ENCODE measurements at places on chromosomes 5 and 9.
A peak's percentile ranks its signal among the peaks of the same experiment; 100 is the strongest.

DNA sequence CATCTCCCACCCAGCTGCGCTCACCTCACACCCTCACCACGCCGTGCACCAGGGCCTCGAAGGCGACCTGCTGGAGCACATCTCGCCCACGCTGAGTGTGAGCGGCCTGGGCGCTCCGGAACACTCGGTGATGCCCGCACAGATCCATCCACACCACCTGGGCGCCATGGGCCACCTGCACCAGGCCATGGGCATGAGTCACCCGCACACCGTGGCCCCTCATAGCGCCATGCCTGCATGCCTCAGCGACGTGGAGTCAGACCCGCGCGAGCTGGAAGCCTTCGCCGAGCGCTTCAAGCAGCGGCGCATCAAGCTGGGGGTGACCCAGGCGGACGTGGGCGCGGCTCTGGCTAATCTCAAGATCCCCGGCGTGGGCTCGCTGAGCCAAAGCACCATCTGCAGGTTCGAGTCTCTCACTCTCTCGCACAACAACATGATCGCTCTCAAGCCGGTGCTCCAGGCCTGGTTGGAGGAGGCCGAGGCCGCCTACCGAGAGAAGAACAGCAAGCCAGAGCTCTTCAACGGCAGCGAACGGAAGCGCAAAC lies 1.1 kb downstream of the POU4F3 start:
- DNase-seq: no peak

DNA sequence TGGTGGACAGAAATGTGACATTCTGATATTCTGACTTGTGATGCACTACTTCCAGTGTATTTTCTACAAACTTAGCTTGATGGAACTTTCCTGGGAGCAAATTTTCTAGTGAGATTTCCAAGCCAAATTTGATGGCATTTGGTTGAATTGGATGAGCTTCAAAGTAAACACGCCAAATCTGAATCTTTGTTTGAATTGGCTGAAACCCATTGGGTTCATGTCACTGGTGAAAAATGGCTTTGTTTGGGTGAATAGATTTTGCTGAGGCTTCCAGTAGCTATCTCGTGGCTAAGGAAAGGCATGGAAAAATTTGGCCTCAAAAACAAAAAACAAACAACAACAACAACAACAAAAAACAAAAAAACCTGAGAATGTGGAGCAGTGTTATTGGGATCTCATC lies 271.1 kb upstream of the RPS23 start:
- DNase-seq: no peak

DNA sequence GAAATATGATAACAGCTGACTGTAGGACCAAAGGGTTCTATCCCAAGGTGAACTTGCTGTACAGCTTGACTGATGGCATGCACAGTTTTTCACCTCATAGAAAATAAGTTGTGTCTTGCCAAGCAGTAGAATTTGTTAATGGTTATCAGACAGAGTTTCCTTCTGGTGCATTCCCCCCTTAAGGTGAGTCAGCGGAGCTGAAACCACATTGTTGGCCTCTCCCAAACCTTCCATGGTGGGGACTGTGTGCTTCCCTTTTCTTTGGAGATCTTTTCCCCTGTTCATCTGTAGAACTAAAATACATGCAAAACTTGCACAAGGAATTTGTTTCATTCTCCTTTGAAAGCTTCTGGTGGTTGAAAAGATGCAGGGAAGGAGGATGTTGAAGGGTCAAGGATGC lies 179.8 kb downstream of the FGF1 start:
- DNase-seq: no peak

- no peak for DNase-seq
Measured at GRCh38 chr5:139949710-139950109, 93.4 kb downstream of the NRG2 start.

- DNase-seq: no peak
Measured at GRCh38 chr9:136142414-136142796, 23.7 kb upstream of the TMEM250 start.

DNA sequence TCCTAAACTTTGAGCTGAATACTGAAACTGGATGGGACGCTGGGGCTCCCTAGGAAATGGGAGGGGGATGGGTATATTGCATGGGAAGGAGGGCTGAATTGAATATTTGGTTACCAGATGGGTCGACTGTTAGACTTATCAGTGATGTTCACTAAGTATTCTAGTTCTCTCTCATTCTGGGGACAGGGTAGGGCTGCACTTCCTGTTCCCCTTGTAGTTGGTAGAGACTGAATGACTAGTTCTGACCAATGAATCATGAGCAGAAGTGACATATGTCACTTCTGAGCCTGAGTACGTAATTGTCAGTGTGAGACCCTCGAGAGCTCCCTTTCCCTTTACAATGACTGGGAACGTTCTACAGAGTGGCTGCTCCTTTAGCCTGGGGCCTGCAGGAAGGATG lies 55.5 kb upstream of the DMRT1 start:
- DNase-seq: no peak

DNA sequence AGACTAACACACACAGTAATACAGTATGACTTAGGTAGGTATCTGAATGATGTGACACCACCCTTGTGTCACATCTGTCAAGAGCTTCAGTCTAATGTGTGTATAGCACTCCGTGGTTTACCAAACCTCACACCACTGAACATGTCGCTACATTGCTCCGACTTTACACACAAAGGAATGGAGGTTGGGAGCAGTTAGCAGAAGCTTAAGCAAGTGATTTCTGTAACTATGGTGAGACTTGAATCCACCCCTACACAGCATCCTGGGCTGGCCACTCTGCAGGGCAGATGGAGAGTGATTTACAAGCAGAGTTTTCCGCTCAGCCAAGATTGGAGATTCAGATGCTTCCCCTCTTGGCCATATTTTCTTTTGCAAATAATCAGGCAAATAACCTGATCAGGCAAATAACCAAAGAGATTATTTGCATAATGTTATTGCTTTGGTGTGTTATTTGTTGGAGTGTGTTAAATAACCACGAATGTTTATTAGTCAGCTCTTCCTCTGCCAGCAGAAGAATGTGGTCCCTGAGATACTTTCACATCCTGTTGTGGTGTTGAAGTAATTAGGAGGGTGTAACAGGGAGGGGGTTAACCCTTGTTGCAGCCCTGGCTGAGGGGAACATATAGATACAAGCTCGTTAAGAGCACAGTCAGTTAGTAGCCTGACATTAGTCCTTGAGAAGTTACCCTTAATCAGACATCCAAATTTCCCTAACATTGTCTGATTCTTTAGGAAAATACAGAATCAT lies 92.8 kb downstream of the SNX18 start:
- peak; percentile 64 for DNase-seq

GRCh38 chr9:114138552-114138971 lies 16.8 kb upstream of the COL27A1 start:
- DNase-seq: no peak

DNA sequence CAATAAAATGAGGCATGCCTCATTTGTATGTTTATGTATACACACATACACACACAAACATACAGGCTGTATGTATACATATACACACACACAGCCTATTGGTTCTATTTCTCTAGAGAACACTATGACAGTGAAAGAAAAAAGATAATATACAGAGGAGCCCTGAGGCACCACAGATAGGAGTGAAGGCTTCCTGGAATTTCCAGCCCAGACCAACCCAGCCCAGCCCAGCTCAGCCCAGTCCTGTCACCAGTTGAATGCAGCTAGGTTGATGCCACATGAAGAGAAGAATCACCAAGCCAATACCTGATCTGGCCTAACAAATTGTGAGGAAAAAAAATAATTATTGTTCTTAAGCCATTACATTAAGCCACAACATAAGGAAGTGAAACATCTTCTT lies 126.9 kb upstream of the PDE4D start:
- no peak for DNase-seq

DNA sequence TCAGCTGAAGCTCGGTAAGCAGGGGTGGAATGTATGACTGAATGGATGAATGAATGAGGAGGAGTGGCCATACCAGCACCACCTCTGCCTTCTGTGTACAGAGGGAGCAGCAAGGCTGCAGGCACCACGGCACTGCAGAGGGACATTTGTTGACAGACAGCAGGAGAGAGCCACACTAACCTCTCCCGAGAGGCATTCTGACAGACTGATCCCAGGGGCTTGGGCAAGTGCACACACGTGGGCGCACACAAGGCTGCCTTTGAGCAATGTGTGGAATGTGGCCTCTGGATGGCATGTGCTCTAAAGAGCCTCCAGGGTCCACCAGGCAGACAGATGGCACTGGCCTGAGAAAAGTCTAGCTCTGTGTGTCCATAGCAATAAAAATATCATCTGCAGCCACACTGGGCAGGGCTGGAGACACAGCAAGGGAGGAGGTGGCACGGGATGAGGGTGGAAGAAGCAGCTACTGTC lies 111.8 kb downstream of the ACTL7B start:
- no peak for DNase-seq

- no peak for DNase-seq
Measured at GRCh38 chr5:116971131-116971530, 396.5 kb upstream of the SEMA6A start.

DNA sequence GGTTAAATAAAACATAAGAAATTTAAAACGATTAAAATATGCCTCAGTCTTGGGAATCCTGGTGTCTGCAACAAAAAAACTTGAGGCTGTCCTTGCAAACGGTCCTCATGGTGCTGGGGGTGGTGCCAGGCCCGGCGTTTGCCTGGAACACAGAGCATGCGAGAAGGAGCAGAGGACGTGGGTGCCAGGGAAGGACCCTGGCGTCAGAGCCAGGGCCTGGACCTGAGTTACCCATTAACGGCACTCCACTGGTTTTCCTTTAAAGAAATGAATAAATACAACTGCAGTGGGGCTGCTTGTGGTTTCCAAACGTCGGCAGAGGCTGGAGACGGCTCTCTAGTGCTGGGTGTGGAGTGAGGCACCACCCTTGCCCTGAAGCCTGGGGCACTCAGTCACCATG lies at the start of gene SLC6A18:
Gene SLC6A18, plus strand, starts transcription at position 301 of the 400 bp plus-strand sequence. Its CDS starts 97 bp downstream, at position 398.
- DNase-seq: no peak

- no peak for DNase-seq
Measured at GRCh38 chr5:154193701-154194121, 3.2 kb downstream of the GALNT10 start.

DNA sequence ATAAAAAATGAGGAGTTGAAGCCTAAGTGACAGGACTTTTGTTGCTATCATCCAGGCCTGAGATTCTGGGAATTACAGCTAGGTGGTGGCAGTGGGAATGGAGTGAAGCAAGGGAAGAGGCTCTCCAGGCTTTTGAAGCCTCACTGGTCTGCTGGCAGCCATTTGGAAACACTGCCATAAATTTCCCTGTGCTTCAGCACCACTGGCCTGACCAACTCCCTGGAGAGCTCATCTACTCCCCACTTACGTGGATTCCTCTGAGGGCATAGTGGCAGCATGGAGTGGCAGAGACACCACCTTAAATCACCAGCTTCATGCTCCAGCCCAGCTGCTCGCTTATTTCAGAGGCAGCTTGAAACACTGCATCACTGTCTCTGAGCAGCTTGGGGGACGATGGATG lies 518.2 kb downstream of the TLR4 start:
- DNase-seq: no peak

DNA sequence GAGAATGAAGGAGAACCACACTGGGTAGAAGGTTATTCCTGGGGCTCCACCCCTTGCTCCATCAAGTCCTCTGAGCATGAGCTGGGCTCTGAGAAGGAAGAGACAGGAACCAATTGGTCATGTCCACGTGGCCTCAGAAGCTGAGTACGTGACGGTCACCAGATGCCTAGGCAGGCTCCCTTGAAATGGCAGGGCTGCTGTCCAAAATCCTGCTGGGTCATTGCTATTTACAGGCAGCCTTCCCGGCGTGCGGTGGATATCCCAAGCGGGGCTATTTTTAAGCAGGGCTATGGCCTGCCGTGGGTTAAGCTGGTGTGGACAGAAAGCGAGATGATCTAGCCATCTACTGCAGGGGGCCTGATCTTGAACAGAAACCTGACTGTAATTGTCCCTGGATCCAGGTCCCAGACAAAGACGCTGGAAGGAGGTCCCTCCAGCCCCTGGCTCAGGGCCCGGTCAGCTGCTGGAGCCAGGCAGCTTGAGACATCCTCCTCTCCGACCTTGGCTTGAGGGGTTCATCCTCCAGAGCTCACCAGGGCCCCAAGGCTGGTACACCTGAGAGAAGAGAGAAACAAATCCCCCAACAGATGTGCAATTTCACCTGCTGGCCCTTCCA lies 550 bp upstream of the CKMT2 start:
- no peak for DNase-seq

DNA sequence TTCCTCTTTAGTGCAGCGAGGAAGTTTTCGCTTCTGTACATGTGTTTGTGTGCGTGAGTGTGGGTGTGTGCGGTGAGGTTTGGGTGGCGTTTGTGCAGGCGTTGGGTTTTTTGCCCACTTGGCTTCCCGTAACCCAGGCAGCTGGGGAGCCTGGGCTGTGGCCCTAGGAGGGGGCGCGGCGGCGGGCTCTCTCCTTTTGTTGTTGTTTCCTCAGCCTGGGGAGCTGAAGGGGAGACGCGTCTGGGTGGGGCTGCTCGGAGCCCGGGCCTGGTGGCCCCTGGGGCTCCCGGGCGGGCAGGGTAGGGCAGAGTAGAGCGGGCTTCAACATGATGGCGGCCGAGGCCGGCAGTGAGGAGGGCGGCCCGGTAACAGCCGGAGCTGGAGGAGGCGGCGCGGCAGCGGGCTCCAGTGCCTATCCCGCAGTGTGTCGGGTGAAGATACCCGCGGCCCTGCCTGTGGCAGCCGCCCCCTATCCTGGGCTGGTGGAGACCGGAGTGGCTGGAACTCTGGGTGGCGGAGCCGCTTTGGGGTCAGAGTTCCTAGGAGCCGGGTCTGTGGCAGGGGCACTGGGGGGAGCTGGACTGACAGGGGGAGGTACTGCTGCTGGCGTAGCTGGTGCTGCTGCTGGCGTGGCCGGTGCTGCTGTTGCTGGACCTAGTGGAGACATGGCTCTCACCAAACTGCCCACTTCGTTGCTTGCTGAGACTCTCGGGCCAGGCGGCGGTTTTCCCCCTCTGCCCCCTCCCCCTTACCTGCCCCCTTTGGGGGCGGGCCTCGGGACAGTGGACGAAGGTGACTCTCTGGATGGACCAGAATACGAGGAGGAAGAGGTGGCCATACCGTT lies 665 bp downstream of the RASA1 start:
- peak; percentile 60 for DNase-seq

DNA sequence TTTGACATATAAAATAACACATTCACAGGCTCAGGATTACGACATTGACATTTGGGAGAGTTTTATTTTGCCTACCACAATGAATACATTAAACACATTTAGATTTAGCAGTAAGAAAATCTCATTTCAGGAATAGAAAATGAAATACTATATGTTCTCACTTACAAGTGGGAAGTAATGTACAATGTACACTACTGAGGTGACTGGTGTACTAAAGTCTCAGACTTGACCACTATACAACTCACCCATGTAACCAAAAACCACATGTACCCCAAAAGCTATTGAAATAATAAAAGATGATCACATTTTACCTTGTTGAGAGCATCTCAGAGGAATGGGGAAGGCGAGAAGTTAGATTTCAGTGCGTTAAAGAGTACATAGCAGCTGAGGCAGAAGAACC lies 1202.4 kb upstream of the SEMA6A start:
- no peak for DNase-seq

DNA sequence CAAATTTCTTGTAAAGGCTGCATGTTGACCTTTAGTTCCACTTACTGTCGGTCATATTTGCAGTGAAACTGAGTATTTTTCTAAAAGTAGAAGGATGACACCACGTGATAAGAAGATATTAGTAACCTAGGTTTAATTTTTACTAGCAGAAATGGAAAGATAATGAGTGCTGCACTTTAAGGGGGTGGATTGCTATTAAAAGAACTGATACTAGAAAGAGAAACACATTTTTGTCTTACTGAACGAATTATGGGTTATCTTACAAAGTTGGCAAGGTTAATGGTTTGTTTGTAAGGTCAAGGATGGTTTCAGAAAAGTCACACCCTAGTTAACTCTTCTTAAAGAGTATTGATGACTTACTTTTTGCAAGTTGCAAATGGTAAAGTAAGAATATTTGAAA lies 2.4 kb downstream of the MACIR start:
- no peak for DNase-seq

GRCh38 chr9:123517512-123517911 lies 161.5 kb downstream of the CRB2 start:
- DNase-seq: no peak

Data from CD4-positive, alpha-beta T cell treated with Interleukin-6 at 100 ng/mL for 8 hours (primary cell).